ENCODE measurements at places on chromosomes 11 and 22.

DNA sequence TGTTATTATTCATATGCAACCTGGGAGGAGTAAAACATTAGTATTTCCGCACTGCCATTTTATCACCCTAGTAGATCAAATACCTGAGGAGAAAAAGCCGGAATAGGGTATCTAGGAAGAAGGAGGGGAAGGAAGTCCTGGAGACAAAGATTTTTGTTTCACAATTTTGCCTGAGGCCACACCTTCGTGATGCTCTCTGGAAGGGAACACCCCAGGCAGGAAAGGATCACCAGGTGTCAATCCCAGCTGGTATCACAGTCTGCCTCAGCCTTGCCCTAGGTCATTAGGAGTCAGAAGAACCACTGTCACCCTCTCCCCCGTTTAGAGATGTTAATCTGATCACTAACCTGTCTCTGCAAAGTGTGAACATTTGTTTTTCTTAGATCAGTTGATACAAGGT lies 35.4 kb upstream of the IGSF9B start:
- DNase-seq, result no peak

DNA sequence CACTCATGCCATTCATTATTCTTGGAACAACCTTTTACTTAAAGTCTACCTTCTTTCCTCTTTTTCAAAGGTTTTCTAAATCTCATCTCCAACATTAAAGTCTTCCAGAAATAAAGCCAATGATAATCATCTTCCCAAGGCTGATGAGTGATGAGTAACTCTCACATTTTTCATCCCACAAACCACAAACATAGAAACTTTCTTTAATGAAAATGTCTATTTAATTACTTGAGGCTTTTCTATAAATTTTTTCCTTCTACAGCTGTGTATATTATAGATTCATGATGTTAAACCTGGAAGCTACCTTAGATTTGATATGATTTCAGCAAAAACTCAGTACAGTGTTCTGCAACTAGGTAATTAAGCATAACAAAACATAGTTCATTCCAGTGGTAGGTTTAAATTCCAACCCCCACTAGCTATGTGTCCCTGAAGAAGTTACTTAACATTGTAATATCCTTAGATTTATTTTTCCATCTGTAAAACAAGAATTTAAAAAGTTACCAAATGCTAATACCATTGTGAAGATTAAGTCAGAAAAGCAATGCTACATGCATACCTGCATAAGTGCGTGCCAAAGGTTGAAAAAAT lies 845.4 kb downstream of the KCNA4 start:
- no peak for DNase-seq

- DNase-seq, result no peak
These were observed 20.9 kb upstream of the PARVG start for GRCh38 chr22:44159811-44160210.

DNA sequence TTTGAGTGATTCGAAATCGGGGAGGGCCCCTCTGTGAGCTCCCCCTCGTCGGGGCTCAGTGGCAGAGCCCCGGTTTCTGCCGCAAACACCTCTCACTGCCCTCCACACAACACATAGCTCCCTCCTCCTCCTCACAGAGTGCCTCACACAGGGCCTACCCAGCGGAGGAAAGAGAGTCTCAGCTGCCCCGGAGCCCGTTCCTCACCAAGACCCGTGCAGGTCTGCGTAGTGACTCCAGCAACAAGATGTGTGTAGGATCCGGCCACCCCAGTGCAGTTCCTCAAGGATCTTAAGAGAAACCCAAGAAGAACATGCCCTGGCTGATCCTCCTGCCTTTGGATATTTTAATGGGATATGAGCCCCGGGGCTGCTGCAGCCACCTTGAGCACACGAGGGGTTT lies 238.4 kb downstream of the BRD1 start:
- DNase-seq, result no peak

- no peak for DNase-seq
These were observed 35.2 kb downstream of the GDPD5 start for GRCh38 chr11:75490221-75491181.

GRCh38 chr22:50528682-50529415 lies 963 bp downstream of the TYMP start:
- no peak for DNase-seq

DNA sequence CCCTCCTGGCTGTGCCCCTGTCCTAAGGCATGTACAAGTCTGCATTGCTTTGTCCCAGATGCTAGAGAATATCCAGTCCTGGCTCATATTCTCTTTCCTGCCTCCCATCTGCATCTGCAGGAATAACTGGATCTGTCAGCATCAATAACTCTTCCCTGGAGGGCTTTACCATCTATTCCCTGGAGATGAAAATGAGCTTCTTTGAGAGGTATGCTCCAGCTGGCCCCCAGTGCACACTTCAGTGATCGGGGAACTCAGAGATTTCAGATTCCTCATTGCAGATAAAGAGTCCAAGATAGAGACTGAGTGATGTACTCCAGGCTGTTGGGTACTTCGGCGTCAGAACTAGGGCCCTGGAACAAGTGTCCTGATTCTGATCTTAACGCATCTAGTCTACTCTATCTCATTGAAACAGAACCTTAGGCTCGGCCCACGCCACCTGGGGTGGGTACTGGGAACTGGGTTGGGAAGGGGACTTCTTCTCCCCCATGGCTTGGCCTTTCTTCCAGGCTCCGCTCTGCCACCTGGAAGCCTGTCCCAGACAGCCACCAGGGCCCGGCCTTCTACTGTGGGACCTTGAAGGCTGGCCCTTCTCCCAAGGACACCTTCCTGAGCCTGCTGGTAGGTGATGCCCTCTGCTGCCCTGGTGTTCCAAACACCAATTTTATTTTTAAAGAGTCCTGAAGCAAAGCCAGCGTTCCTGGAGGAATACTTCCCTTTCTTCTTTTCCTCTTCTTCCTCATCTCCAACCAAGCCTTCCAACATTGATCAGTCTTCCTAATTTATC lies 17.8 kb upstream of the GLB1L2 start:
- DNase-seq, result no peak

DNA sequence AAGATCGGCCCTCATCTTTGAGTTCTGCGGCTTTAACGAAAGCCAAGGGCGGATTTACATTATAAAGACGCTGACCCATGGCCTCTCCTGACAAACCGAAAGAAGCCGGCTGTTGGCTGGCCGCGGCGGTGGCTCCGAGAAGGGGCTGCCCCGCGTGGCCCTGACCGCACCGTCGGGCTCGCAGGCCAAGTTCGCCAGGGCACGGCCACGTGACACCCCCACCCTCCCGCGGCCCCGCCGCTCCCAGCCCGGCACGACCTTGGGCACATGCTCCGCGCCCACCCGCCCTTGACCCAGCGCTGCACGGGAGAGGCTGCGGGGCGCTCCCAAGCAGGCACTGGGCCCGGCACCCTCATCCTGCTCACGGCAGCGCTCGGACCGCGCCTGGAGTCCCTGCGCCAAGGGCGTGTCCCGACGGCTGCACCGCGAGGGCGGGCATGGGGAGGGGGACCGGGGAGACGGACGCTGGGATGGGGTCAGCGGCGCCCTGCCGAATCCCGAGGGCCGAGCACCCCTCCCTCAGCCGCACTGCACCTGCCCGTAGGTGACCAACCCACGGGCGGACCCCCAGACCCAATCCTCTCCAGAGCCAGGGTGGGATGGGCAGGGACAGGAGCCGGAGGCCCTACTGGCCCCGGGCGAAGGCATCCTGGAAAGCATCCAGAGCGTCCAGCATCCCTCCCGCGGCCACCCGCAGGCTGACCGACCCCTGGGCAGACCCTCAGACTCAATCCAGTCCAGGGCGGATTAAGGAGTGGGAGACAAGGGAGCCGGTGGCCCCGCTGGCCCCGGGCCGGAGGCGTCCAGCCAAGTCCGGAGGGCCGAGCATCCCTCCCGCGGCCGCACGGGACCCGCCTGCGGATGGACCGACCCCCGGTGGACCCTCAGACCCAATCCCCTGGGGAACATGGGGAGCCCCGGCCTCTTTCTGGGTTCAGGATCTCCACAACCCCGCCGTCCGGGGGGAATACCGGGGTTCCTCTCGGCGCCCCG lies 759 bp downstream of the CPT1A start:
- DNase-seq, result no peak

- no peak for DNase-seq
These were observed 8.3 kb downstream of the PLXNB2 start for GRCh38 chr22:50298937-50299784.

DNA sequence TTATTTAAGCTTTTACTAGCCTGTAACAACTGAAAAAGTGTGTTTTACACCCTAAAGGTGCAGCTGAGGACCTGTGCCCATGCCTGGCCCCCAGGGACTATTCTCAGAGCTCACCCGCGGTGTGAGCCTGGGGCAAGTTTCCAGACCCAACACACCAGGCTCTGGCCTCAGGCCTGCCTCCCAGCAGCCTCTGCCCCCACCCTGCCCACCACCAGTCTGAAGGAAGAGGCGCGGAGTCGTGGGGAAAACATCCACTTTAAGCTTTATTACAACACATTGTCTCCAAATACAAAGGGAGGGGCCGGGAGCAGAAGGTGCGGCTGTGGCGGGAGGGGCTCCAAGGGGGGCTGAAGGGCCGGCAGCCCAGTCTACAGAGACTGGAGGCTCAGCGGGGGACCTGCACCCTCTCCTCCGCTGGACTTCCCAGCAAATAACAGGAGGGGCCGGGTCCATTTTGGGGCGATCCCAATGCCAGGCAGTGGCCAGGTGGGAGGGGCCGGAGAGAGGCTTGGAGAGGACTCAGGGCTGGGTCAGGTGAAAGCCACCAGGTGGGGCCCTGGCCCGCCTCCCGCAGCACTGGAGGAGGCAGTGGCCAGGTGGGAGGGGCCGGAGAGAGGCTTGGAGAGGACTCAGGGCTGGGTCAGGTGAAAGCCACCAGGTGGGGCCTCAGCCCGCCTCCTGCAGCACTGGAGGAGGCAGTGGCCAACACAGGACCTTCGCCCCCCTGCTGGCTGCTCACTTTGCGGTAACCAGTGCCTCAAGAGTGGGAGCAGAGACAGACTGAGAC lies 18.1 kb downstream of the DUSP8 start:
- DNase-seq, result no peak

DNA sequence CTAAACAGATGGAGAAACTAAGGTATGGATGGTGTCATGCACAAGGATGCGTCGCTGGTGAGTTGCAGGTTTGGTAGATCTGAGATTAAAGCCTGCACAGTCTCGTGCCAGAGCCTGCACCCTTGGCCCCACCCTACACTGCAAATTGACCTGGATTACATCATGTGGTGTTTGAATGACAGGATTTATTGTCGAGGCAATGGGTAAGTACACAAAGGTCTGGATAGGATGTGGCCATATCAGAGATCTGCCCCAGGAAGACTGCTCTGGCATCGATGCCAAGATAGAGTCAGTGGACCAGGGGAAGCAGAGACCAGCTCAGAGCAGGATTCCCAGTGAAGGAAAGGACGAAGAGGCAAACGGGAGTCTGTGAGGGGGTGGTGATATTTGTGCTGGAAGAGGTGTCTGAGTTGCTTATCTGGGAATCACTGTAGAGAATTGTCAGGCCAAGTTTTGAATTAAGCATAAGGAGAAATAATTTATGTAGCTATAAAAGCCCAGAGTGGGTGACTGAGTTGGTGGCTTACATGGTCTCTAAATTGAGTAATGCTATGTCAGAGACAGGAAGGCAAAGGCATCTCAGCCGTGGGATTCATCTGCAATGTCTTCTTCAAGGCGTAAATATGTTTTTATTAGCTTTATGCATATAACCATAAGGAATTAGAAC lies 499.6 kb upstream of the B3GAT1 start:
- DNase-seq, result no peak

DNA sequence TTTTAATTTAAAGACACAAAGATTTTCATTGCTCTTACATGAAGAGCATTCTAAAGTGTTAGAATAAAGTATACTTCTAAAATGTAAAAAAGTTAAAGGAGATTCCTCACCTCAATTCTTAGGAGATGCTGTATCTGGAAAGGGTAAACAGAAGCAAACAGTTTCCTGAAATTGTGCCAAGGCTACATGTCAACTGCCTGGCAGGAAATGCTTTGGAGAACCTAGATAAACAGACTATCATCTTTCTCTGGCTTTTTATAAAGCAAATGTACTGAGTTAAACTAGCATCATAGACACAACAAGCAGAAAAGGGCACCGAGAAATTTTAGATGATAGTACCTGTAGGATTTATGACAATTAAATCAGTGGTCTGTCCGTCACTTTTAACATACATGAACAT lies 24.7 kb upstream of the AKIP1 start:
- no peak for DNase-seq

DNA sequence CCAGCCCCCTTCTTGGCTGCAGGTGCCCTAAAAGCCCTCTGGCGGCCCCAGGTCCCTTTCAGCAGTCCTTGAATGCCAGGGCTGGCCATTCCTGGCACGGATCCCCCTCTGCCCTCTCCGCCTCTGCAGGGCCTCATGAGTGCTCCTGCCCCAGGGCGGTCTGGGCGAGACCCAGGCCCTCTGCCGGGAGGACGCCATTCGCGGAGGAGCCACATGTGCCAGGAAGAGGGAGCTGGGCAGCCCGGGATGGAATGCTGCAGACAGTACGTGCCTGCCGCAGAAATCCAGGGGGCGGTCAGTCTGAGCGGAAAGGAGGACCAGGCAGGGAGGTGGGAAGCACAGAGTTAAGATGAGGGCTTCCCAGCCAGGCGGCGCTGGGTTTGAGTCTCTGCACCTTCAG lies 2.8 kb downstream of the CABP7 start:
- no peak for DNase-seq

DNA sequence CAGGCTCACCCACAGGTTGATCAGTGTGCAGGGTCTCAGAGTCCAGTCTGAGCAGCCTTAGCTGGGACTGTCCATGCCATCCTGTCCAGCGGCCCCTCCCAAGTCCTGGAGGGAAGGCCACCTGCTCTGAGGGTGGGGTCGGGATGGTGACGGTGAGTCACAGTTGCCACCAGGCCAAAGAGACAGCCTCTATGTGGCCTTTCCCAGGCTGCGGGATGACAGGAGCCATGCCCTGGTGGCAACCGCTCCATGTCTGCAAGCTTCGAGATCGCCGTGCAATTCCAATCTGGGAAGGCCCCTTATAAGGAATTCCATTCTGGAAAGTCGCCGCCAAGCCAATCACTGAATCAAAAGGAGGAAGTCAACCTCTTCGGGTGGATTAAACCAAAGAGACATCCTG lies 47.5 kb downstream of the RTL6 start:
- no peak for DNase-seq

DNA sequence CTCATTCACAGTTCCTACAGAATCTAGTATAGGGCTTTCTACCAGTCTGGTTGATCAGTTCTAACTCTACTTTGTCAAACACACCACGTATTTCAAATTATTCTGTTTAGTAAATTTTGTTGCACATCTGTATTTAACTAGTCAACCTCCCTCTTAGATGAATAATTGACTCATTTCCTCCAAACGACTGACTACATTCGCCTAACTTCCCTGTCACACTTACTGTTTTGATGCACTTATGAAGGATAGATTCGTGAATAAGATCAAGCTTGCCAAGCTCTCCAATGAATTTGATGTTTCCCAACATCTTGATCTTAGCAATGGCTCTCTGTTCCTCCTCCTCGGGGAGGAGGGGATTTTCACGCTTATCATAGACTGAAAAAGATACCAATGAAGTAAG lies 5.0 kb downstream of the EIF4G2 start:
- no peak for DNase-seq

GRCh38 chr11:84675396-84676025 lies 951.6 kb downstream of the DLG2 start:
- no peak for DNase-seq

- DNase-seq, result no peak
These were observed 562 bp downstream of the SHANK2 start for GRCh38 chr11:71251761-71252268.

- no peak for DNase-seq
These were observed 42.1 kb downstream of the PPARA start for GRCh38 chr22:46192210-46192993.
